ENCODE measurements at places on chromosomes 12 and 14. TPM values are rescaled to one million over a fixed set of nuclear protein-coding genes. Genes with fewer than 3 reads are reported as not detected.

Gene SERPINA9
- total RNA-seq: not detected

Gene C14orf180
- total RNA-seq: not detected

- peak; percentile 62 for DNase-seq
Observed at GRCh38 chr12:100987552-100988521, 193.3 kb downstream of the ANO4 start.

DNA sequence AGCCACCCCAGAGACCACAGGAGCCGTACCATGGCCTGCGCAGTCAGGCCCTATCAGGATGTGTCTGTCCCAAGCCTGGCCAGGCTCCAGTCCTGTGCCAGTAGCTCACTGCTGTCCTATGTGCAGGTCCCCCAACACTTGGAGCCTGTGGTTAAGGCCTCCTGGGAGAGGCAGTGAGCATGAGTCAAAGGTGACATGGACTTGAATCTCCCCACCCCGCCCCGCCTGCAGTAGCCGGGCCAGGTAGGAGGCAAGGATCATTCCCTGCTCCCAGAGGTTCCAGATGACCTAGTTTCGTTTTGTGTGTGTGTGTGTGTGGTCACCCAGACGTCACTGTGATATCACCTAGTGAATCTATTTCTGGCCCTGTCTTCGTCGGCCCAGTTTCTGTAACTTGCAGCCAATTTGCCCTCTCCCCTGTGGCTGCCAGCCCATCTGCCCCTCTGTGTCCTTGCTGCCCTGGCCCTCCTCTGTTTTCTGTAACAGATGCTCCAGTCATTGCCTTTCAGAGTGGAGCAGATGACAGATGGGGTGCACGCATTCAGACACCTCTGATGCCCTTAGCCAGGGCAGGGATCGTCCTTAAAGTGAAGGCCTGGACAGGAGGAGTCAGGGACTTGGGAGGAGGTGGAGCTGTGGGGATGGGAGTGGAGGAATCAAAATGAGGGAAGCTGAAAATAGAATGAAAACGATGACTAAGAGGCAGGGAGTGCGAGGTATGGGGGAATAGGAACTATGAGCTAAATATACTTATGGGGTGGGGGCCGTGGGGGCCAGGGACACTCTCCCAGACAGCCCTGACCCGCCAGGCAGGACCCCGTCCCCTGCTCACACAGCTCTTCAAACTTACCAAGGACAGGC, 37.4 kb downstream of the SLC6A12 start:
- peak; percentile 48 for DNase-seq

- DNase-seq: no peak
Observed at GRCh38 chr14:94365624-94366023, 22.8 kb downstream of the SERPINA1 start.

DNA sequence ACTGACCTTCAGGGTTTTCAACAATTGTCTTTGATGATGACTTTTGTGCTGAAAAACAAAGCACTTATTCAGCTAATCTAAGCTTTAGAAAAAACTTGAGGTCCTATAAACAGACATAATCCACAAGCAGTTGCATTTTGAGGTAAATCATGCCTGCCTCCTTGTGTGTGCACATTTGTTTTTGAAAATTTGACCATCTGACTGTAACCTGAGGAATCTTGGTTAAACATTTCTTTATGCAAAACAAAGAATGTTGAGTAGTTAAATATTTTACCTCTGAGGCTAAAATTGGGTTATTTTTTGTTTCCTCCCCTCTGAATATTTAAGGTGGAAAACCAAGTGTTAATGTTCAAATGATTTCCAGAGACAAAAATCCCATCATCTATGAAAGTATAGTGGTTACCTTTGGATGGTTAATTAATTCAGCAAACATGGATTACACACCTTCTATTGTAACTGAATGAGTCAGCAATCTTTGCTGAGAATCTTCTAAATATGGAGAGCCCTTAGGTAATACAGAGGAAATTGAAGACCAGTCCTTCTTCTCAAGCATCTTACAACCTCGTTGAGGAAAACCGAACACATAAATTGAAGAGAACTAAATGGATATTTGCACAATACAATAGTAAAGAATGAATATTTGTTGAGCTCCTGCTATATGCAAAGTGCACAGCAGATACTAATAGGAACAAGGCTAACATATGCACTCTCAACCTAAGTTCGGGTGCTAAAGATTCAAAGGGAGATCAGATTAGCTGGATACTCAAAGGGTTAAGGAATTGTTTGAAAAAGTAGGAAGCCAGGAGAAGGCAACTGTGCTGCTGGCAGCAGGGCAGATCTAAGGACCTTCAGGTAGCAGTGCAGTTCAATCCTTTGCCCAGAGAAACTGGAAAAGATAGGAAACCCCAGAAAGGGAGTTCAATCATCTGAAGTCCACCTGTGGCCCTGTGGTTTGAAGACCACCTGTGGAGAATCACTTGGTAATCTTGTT, 115.2 kb downstream of the BMP4 start:
- DNase-seq: no peak

- DNase-seq: peak; percentile 84
Observed at GRCh38 chr12:121334513-121335343, 17.5 kb downstream of the ANAPC5 start.

DNA sequence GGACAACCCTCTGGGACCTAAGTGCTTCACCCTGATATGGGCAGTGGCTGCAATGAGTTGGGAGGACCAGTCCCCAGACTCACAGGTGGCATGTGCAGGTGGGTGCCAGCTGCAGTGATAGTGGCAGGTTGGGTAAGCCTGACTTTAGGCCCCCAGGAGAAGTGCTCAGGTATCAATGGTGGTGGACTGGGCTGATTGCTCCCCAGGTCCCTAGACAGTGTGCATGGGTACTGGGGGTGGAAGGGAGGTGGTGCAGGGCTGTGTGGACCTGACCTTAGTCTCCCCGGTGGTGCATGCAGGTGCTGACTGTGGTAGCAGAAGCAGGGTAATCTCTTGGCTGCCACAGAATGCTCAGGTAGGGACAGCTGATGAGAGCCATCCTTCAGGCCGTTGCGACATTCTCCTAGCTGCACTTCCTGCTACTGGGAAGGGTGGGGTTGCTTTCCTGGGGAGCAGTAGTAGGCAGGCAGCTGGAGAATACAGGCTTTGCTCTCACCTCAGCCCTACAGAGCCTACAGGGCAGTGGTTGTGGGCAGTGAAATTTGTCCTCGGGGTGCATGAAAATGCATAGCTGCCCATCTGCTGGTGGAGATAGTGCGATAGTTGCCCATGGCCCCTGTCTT, 33.3 kb upstream of the CCND2 start:
- no peak for DNase-seq

Measured in fibroblast of the aortic adventitia (primary cell).